ENCODE measurements at places on chromosomes 6 and 20. TPM values are rescaled to one million over a fixed set of nuclear protein-coding genes. Genes with fewer than 3 reads are reported as not detected.

Gene TCP11
- 0.39 TPM for total RNA-seq

Gene DLK2
- not detected for total RNA-seq

Gene SLC29A1
- total RNA-seq, result 9.5 TPM

Gene FERMT1
- 4.9 TPM for total RNA-seq

Gene ANKRD6
- total RNA-seq, result 2.2 TPM

Gene TNFRSF6B
- 3.1 TPM for total RNA-seq

Gene STK4
- 14.0 TPM for total RNA-seq

Gene NKX2-2
- not detected for total RNA-seq

Gene ADGRB3
- 6.4 TPM for total RNA-seq

Gene AKAP12
- total RNA-seq, result 30.6 TPM

Gene NOL4L
- 5.5 TPM for total RNA-seq

Gene CCN6
- total RNA-seq, result not detected

Gene PTCRA
- total RNA-seq, result not detected

Gene TCP1
- 91.9 TPM for total RNA-seq

Gene METTL24
- not detected for total RNA-seq

Gene SH3BGRL2
- total RNA-seq, result 1.8 TPM

Gene GJA1
- 71.6 TPM for total RNA-seq

Gene GRM1
- total RNA-seq, result not detected

Gene LAMP5
- not detected for total RNA-seq

Gene PRSS16
- total RNA-seq, result not detected

Gene C20orf144
- total RNA-seq, result not detected

Gene SDCBP2
- 2.6 TPM for total RNA-seq

Gene POU5F1
- total RNA-seq, result not detected

Gene PAK5
- not detected for total RNA-seq

Gene ECT2L
- total RNA-seq, result 0.20 TPM

Gene HMGN4
- total RNA-seq, result 33.6 TPM

Gene CEP57L1
- total RNA-seq, result 15.1 TPM

Gene EPHA7
- total RNA-seq, result 0.05 TPM

Gene NRN1
- 0.10 TPM for total RNA-seq

Measured in cardiac ventricle fibroblast (primary cell).